ENCODE measurements at places on chromosomes 13 and 19.

DNA sequence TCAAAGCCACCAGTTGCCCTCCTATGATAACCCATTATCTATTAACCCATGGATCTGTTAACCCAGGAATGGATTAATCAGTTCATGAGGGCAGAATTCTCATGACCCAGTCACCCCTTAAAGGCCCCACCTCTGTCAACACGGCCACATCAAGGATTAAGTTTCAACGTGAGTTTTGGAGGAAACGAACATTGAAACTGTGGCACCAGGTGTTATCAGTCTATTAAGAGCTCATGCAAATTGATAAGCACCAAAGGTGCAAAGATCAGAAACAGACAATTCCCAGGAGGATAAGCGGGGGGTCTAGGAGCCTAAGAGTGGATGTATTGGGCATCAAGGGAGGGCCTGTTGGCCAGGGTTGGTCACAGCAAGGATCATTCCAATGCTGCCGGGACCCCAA is 19.9 kb upstream of the ELAVL1 start:
- DNase-seq = no peak

GRCh38 chr13:111526922-111527321 is 206.5 kb downstream of the TEX29 start:
- no peak for DNase-seq

- no peak for DNase-seq
These were observed 3.1 kb downstream of the F10 start for GRCh38 chr13:113125506-113126264.

- DNase-seq = no peak
These were observed 435.1 kb downstream of the FOXO1 start for GRCh38 chr13:40231311-40231710.
